ENCODE measurements at places on chromosomes 5 and 9.

GRCh38 chr9:26369093-26369492 lies 523.5 kb downstream of the CAAP1 start:
- DNase-seq: no peak

- DNase-seq: no peak
Measured at GRCh38 chr9:116499986-116500871, 186.9 kb upstream of the TRIM32 start.

- DNase-seq: no peak
Measured at GRCh38 chr9:134146774-134147493, 11.1 kb downstream of the WDR5 start.

GRCh38 chr5:72233835-72234234 lies 86.2 kb downstream of the MRPS27 start:
- DNase-seq: no peak

DNA sequence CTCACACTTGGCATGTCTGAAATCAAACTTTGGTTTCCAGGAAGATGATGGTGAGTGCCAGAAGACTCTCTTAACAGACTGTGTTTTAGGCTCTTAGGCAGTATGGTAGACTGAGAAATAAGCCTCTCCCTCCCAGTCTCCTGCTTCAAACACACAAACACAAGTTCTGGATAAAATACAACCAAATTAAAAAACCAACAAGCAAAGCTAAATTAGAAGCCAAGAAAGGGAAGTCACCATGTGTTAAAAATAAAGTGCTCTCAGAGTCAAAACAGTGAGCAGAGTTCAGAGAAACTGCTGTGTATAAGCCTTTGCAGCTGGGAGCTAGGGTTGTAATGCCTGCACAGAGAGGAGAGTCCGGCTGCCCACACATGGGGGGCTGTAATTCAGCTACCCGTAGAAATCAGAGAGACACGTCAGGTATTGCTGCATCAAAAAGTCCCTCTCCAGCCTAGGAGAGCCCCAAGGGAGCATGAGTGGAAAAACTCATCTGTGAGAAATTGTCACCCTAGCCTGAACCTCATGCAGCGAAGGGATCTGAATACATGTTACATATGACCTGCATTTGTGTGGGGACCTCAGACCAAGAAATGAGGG lies 62.6 kb downstream of the ANGPTL2 start:
- no peak for DNase-seq

All from NCI-H774 (cell line).